Stromal cell of bone marrow (primary cell): ENCODE measurements at places on chromosomes 2 and 18.

DNA sequence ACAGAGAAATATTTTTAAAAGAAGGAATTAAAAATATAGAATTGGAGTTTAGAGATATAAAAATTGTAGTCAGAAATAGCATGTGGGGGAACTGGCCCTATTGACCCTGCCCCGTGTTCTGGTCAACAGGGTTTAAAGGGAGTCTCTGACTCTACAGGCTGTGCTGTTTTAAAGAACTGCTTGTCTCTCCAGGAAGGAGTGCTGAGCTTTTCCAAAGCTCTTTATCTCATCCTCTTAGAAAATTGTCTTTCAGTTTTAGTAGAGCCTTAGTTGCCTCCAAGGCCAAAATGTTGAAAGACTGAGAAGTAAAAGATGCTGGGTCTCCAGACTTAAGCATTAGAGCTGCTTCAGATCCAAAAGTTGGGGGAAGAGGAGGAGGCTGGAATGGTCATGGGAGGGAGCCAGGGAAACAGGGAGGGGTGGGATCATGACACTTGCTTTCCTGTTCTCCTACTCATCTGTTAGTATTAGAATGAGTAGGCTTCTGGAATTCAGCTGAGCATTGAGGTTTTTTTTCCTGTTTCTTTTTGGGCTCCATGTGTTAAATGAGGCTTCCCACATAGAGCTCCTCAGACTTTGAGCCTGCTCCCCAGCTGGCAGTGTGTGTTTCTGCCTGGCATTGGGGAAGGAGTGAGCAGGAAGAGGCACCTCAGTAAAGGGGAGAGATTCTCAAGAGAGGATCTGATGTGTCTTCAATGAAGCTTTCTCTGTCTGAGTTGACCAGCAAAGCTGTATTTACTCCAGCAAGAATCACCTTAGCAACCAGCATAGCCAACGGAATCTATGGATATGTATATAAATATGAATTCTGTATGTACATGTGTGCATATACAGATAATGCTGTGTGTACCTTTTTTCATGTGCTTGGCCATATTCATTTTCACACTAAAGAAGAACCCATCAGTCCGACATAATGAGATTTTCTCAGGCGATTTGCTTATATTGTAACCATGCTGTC, 186.8 kb upstream of the FBXO11 start:
- peak; percentile 38 for DNase-seq

DNA sequence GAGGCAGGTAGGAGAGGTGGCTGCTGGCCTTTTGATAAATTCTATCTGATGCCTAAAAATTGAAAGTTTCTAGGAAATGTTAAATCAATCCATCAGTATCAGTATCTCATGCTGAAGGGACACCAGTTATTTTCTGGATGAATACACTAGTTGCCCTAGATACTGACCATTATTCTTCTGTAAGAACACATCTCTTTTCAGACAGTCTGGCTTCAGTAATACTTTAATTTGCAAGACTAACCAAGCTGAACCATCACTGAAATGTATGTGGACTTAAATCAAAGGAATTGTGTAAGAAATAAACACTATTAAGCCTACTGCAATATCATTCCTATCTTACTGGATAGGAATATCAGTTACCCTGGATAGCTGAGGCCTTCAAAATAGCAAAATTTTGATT, 1546.3 kb downstream of the LRP1B start:
- no peak for DNase-seq

DNA sequence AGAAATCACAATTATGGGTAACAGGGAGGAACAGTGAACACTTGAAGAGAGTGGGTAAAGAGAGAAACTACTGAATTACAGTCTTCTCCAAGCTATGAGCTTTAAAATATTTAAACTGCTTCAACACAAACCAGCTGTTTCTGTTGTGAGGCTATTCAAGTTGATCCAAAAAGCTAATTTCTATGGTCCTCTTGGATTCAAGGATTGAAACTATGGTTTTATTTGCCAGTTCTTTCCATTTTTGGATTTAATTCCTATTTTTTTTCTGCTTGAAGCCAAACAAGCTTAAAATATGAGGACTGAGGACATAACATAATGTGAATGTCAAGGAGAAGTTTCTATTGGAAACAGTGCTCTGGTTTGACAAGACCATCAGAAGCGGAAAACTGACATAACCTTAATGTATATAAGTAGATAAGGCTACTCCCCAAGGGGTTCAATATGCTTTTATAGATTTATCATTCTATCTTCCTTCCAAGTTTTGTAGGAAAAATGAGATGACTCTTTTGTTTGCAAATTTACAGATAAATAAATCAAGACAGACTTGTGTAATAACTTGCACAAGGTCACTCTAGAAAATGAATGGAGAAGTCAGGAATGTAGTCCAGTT, 60.7 kb upstream of the AQP4 start:
- no peak for DNase-seq

GRCh38 chr2:50746526-50746925, 285.4 kb downstream of the NRXN1 start:
- no peak for DNase-seq

DNA sequence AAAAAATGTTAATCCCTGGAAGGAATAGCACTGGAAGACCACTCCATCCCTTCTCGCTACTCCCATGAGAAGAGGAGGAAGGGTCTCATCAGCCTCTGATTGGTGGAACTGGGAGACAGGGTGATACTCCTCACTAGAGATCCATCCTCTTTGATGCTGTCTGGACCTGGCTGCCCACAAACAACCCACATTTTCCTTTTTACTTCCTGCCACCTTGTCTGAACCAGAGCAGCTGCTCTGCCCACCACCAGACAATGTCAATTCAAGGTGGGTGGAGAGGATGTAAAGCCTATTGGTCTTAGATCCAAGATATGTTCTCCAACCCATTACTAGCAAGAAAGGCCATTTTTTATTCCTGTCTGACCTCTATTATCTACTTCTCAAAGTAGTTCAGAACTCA, 246.9 kb upstream of the TANK start:
- DNase-seq, result no peak

- DNase-seq, result no peak
These were observed 25.4 kb downstream of the SLC66A3 start for GRCh38 chr2:11180653-11181052.

GRCh38 chr18:435940-436339, 64.6 kb downstream of the COLEC12 start:
- DNase-seq, result no peak

GRCh38 chr2:120434492-120435308, 88.8 kb downstream of the INHBB start:
- DNase-seq, result no peak

DNA sequence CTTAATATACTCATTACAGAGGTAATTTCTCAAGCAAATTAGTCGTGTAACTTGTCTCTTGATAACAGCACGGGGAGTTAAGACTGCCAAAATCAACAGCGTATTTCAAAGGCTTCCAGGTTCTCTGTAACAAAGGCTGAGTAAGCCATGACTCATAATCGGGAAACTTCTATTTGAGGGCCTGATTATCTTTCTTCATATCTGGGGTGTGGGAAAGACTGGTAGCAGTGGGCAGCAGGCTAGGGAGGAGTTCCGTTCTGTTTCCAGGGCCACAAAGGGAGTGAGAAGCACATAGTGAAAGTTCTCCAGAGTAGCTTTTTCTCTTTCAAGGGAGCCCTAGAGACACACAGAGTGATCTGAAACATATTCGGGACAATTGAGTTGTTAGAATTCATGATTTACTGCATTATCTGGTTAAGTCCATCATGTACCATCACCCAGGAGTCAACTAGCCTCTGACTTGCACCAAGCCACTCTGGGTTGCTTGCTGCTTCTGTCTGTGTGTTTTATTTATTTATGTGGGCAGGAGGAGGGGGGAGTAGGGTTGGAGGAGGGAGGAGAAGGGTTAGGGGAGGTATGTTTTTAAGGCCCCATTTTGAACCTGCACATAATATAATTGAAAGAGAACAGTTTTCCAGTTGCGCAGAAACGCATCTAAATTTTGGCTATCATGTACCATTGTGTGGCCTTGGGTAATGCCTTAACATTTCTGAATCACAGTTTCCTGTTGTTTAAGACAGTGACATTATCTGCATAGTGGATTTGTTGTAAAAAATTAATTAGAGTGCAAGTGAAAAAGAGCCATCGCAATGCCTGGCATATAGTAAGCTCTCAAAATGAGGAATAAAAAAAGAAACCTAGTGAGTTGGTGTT, 80.5 kb upstream of the ITPRID2 start:
- peak; percentile 40 for DNase-seq

GRCh38 chr18:80033181-80034067, 810 bp upstream of the RBFA start:
- peak; percentile 73 for DNase-seq

DNA sequence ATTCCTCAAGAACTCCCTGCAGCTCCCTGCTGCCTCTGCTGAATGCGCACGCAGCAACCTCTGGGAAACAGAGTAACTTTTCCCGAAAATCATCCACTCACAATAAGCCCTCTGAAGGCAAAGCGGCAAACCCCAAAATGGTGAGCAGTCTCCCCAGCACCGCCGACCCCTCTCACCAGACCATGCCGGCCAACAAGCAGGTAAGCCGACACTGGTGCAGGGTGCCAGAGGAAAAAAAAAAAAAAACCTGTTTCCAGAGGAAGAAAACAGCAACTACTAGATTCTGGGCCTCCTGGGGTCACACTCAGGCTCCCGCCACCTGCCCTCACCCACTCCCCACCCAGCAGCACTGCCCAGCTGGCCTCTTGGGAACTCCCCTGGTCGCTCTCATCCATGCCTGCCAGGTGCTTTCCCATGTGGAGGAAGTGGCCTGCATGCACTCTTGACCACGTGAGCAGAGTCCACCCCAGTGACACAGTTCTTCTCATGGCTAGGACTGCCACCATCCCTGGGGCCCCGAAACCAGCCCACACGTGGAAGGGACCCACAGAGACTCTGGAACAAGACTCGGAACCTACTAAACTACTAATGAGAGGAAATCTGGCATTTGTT, 36.9 kb downstream of the KCTD18 start:
- no peak for DNase-seq

GRCh38 chr18:32975163-32975436, 202.3 kb upstream of the KLHL14 start:
- DNase-seq, result no peak

DNA sequence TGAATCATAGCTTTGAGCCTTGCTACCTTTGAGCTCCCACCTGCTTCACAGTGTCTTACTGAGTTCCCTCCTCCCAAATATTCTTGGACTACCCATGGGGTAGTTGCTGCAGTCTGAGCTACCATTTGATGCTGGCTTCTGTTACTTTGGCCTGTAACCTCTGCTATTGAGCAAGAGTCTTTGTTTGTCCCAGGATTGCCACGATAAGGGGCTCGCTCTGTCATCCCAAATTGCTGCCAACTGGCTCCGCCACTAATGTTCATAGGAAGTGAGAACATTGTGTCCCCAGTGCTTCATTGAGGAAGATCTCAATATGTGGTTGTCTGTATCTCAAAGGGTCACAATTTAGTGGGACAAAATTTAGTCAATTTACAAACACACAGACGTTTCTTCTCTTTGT, 103.8 kb downstream of the TRIM43 start:
- DNase-seq, result no peak

- no peak for DNase-seq
These were observed 166.1 kb downstream of the CBLN2 start for GRCh38 chr18:72378016-72378415.

DNA sequence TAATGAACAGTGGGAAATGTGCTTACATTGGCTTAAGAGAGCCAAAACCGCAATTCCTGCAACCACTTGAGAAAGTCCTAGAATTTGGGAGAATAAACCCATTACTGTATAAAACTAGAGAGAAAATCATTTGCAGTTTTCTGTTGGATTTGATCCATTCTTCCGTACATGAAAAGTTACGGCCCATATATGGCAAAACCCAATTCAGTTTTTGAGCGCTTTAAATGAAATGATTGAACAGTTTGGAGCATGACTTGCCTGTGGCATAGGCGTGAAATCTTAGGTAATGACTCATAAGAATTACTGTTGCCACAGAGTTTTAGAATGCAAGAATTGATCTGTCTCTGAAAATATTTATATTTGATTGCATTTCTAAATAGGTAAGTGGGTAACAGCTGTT, 52.0 kb downstream of the PHLPP1 start:
- peak; percentile 45 for DNase-seq

- no peak for DNase-seq
These were observed 129.3 kb downstream of the COPS8 start for GRCh38 chr2:237214963-237215362.

DNA sequence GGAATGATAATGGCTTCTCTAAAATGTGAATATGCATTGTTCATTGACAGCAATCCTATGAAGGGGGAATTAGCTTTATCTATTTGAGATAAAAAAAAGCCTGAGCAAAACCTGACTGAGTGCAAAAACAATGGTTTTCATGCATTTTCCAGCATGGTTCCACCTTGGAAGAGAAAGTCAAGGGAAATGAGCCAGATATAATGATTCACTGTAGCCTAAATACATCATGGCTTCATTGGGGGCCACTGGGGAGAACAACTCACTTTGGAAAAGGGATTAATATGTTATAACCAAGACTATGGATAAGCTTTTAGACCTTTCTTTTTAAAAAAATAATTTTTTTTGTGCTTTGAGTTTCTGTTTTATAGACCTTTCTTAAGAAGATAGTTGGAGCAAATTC, 679.7 kb downstream of the NYAP2 start:
- DNase-seq, result peak; percentile 31

DNA sequence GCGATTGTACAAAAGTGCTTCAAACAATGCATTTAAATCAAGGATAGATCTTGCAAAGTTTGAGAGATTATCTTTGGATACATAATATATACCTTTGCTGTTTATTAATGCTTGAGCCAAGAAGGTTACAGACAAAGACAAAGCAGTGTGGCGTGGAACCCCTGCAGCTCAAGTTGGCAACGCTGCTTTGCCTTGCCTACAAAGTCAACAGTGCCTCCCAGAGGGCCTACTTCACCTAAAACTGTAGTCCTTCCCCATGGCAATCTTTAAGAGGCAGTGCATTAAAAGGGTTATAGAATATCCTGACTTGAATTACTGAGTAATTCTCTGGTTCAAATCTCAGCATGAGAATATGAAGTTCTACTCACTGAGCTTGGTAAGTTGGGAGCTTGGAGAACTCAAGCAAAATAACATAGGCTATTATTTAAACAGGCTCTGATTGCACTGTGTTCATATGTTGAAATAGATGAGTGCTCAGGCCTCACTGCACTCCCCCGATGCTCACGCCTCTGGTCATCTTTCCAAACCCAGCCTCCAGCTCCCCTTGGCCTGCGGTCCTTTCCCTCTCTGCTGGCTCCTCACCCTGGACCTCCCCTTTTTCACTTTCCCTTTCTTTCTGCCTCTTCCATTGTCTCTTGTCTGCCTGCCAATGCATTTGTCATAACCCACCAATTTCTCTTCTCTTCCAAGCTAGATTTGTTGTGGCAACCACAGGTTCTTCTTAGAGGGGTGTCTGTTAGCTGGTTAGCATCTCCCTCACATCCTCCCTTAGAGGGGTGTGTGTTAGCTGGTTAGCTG, 96.5 kb downstream of the MYT1L start:
- DNase-seq, result no peak

- DNase-seq, result no peak
These were observed 351.2 kb downstream of the CDH2 start for GRCh38 chr18:27825689-27826088.

- DNase-seq, result no peak
These were observed 92.3 kb downstream of the METTL8 start for GRCh38 chr2:171341394-171342066.

DNA sequence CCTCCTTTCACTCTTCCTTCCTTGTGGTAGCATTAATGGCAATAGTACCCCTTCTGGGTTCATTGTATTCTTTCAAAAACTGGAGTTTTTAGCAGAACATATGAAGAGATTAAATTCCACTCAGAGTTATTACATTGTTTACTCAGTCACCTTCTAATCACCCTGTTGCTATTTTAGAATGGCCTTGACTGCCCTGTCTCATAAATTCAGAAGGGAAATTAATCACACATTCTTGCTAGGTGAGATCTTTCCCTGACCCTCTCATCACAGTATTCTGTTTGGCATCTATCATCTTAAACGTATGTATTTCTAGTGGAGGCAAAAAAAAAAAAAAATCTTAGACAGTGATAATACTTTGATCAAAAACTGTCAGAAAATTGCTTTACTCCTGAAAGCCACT, 760.4 kb downstream of the ADCYAP1 start:
- DNase-seq, result no peak
